Sigmoid colon (tissue), 7 donors: ENCODE measurements at places on chromosomes 13 and 19.

DNA sequence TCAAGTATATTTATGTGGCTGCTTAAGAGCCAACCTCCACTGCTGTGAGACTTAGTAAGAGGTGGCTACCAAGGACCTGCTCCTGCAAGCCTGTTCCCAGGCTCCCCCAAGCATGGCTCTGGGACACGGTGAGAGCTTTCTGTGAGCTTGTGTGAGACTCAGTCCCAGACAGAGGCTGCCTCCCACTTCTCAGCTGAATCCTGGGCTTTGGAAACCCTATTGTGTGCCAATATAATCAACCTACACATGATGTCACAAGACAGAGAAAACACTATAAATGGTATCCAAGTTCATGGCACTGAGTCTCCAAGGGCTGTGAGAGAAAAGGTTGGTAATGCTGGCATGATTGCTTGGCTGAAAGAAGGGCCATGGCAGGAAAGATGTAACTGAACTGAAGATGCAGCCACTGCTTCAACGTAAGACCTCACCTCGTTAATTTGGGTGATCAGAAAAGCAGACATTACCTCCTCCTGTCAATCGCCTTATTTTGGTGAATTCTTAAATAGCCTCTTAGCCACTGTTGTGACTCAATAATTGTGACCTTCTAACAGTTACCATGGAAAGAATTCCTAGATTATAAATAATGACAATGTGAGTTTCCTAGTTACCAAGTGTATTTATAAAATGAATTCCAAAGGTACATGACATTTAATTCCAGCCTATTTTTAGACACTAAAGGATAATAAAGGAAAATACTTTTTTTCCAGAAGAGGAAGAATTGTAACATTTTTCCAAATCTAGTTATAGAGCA is 332.0 kb downstream of the IRS2 start:
- no peak for DNase-seq

- DNase-seq = no peak
Observed at GRCh38 chr19:16525751-16526481, 16.3 kb downstream of the CHERP start.

GRCh38 chr13:71252184-71252704 is 614.8 kb downstream of the DACH1 start:
- no peak for DNase-seq

GRCh38 chr13:44796597-44797490 is 192.4 kb downstream of the NUFIP1 start:
- no peak for DNase-seq

DNA sequence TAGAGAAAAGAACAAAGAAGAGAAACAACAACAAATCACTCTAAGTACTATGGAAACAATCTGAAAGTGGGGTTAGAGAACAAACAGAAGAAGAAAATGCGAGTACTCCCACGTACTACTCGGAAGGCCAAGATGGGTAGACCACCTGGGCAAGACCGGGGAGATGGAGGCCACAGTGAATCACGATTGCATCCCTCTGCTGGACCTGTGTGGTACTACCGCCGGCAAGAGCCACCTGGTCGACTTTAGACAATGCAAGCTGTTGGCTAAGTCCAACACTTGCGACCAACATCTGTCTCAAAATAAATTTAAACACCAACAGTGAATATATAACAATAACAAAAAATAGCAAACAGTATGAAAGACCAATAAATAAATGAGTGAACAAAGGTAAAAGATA is 45.5 kb upstream of the ZNF91 start:
- no peak for DNase-seq

DNA sequence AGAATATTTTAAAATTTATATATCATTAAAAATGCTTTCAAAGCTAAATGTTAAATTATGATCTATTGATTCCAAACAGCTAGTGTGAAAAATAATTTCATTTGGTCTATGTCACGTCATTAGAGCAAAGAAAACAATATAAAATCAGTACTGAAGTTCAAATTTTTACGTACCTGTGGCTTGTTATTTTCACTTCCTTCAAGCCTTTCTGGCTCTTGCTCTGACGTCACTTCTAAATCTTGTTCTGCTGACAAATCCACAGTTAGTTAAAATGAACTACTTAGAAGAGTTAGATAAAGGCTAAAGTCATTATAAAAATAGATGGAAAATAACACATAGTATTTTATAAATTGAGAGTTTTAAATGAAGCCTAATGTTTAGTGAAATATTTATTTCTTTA is 147.7 kb upstream of the TUBA3C start:
- no peak for DNase-seq

GRCh38 chr13:45828256-45828968 is 23.1 kb downstream of the SIAH3 start:
- DNase-seq = no peak

DNA sequence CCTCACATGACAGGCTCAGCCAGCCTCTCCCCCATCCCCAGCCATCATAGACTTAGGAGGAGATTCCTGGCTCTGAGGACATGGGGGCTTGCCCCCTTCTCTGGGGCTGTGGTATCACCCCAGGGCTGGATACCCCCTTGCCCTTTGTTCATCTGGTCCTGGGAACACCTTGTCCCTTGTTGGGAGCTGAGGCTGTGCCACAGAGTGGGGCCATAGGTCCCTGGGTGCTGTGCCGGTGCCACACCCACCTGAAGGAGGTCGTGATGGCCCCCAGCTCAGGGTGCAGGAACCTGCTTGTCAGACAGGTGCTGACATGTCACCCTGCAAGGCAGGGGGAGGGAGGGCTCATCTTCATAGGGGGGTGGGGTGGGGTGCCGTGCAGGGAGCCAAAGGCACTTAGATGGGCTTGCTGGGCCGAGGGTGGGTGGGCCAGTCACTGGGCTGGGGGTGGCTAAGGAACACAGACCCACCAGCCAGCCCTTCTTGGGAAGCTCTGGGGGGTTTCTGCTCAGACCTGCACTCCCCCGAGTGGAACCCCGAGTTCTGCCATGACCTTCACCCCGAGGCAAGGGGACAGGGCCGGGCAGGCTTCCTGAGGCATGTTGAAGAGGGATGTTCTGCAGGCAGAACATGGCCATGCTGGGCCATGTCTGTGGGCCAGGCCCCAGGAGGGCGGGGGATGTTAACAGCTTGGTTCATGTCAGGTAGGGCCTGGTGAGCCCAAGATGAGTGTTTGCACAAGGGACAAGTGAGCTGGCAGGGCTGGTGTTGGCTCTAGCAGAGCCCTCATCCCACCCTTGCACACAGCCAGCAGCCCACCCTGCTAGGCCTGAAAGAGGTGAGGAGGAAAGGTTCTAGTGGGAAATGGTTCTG is 28.0 kb downstream of the TSSK6 start:
- no peak for DNase-seq

GRCh38 chr19:2574478-2574931 is 98.6 kb downstream of the GADD45B start:
- peak; percentile 46 for DNase-seq

DNA sequence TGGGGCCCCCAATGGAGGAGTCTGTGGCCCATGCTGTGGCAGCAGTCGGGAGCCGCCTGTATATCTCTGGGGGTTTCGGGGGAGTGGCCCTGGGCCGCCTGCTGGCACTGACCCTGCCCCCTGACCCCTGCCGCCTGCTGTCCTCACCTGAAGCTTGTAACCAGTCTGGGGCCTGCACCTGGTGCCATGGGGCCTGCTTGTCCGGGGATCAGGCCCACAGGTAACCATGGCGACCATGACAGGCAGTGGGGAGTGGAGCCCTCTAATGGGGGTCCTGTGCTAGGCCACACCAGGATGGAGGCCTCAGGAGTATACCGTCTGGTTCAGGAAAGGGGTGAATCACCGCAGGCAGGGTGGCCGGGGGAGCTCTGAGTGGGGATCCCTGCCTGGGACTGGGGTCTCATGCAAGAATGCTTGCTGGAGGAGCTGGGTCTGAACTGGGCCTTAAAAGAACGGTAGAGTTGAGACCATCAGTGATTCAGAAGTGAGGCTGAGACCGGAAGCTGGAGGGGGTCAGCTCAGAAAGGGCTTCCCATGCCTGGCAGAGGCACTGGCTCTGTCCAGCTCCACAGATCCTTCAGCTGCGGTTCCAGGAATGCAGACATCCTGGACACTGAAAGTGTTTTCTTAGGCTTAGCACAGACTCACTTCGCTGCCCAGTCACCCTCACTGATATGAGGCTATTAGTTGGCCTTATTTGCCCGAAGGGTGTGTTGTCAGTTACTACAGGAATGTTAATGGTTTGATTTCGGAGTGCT is 29.1 kb downstream of the CNFN start:
- DNase-seq = no peak

DNA sequence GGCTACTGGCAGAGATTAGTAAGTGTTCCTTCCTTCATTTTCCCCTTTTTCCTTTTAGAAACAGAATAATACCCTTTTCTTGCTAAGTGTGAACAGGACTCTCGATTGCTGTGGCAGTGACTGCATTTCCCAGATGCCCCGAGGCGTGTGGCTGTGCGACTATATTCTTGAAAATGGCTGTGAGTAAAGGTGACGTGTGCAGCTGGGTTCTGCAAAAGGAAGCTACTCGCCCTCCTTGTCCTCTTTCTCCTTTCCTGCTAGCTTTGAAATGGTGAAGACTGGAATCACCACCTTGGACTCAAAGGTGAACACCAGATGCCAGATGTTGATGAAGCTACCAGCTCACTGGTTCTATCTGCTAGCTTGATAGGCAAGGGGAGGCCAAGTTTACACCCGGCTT is 121.4 kb downstream of the MIPEP start:
- no peak for DNase-seq
